ENCODE measurements at places on chromosomes 4 and X.

- no peak for DNase-seq
Observed at GRCh38 chr4:139866276-139866962, 200.8 kb downstream of the MGST2 start.

GRCh38 chrX:74602142-74602541, 12.3 kb downstream of the RLIM start:
- DNase-seq: no peak

- DNase-seq: no peak
Observed at GRCh38 chr4:181418496-181418895, 824.7 kb upstream of the TENM3 start.

GRCh38 chr4:134537701-134538100, 336.1 kb upstream of the PABPC4L start:
- no peak for DNase-seq

DNA sequence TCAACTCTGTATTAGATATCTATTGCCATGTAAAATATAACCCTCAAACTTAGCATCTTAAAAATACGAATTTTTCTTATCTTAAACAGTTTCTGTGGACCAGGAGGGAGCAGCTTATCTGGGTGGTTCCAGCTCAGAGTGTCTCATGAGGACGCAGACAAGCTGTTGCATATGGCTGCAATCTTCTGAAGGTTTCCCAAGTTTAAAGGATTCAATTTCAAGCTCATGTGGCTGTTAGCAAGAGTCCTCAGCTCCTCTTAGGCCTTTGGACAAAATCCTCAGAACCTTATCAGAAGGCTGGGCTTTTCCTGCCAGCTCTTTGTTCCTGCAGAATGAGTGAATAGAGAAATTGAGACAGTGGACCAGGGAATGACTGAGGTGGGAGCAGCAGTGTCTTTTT, 2.8 kb upstream of the CTSO start:
- no peak for DNase-seq

- no peak for DNase-seq
Observed at GRCh38 chrX:37759351-37759750, 20.5 kb upstream of the CYBB start.

- DNase-seq: no peak
Observed at GRCh38 chr4:76836860-76837562, 60.9 kb downstream of the SOWAHB start.

- DNase-seq: no peak
Observed at GRCh38 chr4:124939908-124940307, 227.4 kb upstream of the ANKRD50 start.

- no peak for DNase-seq
Observed at GRCh38 chr4:60944060-60944459, 256.1 kb upstream of the ADGRL3 start.

- DNase-seq: no peak
Observed at GRCh38 chrX:149916745-149917392, 12.5 kb upstream of the HSFX4 start.

DNA sequence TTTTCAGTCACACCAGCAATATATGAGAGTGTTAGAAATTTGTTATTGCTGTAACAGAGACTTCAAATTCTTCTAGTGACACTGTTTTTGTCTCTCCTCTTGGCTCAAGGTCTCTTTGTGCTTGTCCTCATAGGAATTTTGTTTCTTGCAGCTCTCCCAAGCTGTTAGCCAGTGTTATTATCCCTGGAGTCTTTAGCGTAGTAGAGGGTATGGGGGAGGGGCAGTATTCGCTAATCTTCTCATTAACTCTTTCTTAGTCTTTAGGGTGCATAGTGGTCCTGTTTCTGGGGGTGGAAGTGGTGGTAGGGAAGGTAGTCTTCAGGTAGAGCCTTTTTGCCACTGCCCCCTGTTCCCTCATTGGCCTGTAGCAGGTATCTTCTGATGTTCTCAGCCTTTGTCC, 79.4 kb downstream of the JADE3 start:
- no peak for DNase-seq

DNA sequence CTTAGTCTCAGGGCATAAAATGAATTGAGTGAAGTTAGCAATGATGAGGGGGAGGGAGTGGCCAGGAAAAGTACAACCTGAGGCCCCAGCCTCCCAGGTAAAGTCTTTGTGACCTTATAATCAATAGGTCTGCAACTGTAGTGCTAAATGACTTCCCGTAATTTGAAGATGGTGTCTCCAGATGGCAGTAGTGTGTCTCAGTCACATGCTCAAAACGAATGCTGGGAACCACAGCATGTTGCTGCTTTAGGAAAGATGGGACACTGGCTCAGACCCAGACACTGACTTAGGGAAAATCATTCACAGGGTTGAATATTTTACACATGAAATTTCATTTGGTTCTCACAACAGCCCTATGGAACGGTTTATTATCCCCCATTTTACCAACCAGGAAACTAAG, 10.3 kb downstream of the SRPX2 start:
- DNase-seq: no peak

DNA sequence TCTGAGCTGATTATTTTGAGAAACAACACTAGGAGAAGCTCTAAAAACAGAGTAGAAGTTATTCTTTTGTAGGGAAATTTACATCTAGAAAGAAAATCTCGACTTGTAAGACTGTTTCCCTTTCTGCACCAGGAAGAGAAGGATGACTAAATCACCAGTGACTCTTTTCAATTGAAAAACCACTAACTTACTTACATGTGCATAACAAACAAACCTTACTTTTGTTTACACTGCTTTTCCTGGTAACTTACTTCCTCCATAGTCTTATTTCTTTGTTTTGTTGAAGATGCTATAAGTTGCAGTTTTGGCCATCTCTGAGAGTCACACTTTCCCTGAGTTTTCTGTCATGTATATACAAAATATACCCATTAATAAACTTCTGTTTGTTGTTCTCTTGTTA, 293.6 kb upstream of the FAT4 start:
- DNase-seq: no peak

DNA sequence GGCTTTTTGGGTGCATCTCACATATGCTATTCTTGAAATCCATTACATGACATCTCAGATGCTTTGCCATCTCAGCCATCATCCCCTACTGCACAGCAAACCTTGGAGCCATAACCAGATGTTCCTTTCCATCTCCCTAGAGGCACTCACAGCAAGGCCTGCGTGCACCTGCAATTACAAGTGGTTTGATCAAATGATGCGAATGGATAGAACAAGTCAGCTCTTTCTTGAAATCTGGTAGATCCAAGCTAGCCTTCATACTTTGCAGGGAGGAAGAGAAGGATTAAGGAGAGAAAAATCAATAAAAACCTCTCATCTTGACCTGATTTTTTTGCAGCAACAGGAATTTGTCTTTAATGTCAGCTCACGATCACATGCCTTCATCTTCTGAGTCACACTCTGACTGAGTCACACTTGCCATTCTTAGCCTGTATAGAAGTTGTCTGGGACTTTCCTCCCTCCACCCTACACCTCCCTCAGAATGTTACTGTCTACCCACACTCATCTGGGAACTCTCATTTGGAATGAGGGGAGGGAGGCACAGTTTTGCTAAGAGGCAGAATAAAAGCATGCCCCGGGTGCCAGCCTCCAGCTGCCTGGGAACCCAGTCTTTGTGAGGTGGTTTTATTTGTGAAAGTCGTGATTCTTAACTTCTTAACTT, 11.9 kb upstream of the TRIML1 start:
- no peak for DNase-seq

DNA sequence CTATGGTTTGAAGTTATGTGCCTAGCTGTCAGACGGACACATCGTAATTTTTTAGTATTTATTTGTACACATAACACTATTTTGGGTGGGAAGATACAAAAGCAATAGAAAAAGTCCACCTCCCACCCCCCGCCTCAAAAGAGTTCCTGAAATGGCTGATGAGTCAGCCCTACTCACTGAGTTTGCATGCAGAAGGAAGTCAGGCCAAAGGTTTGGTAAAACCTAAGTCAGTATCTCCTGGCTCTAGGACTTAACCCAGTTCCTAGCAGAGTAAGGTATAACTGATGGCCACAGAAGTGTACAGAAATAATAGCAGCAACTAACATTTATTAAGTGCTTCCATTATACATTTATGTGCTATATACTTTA, 2.9 kb upstream of the KLHL2 start:
- DNase-seq: peak; percentile 38

GRCh38 chr4:68954126-68954525, 2.5 kb upstream of the UGT2A3 start:
- DNase-seq: no peak

DNA sequence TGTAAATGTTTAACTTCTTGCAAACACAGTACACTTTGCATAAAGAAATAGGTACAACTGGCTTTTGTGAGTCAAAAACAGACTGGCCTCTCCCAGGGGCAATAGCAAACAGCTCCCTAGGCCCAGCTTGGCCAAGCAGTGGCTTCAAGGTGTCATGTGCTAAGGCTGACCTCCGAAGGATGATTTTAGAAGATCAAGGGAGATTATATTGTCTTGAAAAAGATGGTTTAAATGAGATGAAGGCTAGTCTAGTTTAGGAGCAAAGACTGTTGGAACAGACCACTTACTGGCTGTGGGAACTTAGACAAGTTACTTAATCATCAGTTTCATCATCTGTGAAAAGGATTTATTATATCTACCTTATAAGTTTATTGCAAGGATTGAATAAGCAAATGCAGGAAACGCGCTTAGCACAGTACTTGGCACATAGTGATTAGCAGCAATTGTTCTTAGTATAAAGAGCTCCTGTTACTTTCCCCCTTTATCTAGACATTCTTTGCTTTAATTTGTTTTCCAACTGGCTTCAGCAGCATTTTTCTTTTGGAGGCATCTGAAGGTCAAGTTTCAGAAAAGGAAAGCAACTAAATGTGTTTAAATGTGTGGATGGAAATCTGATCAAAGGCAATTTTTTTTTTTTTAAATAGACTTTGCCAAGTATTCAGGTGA, 17.2 kb downstream of the ANXA3 start:
- DNase-seq: no peak

GRCh38 chr4:79385641-79386040, 22.4 kb downstream of the GK2 start:
- no peak for DNase-seq

GRCh38 chr4:29756966-29757365, 963.2 kb upstream of the PCDH7 start:
- DNase-seq: no peak

DNA sequence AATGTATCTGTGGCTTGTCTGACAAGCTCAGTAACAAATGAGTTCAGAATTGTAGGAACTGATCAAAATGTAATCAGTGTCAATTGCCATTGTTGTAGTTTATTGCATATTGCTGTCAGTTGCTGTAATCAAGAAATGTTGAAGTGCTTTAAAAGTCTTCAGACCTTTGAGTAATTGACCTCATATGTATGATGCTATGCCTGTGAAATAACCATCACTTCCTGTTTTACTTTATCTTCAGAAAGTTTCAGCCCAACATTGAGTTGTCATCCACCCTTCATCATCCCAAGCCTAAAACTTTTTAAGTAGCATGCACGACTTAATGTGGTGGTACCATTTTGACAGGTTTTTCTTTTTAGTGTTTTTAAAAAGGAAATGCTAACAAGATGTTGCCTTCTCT, 212.4 kb downstream of the ARHGAP10 start:
- DNase-seq: no peak

GRCh38 chr4:187478292-187479140, 517.1 kb upstream of the ZFP42 start:
- DNase-seq: no peak

DNA sequence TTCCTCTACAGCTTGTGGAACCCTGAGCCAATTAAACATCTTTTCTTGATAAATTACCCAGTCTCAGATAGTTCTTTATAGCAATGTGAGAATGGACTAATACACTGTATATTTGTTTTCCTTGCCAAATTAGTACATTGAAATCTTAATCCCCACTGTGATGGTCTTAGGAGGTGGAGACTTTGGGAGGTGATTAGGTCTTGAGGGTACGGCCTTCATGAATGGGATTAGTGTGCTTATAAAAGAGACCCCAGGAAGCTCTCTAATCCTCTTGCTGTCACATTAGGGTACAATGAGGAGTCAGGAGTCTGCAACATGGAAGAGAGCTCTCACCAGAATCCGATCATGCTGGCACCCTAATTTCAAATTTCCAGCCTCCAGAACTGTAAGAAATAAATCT, 86.6 kb downstream of the TIGD2 start:
- DNase-seq: no peak

- DNase-seq: peak; percentile 42
Observed at GRCh38 chr4:174279433-174280155, 3.9 kb downstream of the FBXO8 start.

GRCh38 chrX:123173833-123174232, 10.2 kb upstream of the GRIA3 start:
- DNase-seq: no peak

DNA sequence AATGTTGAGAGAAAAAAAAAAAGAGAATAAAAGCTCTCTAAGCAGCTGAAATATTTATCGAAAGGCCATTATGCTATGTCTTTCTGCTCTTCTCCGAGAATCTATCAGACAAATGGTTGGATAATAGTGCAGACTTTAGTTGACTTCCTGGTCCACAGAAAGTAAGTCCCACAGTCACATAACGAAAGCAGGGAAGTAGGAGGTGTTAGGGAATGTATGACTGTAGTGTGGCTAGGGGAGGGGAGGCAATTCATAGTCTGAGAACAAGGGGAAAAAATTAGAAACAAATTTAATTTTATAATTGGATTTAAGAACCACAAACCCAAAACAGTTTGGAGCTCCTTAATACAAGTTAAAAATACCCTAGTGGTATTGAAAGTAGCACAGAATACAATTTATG, 79.7 kb upstream of the VEGFC start:
- no peak for DNase-seq

GRCh38 chr4:101977076-101977475, 186.5 kb downstream of the BANK1 start:
- no peak for DNase-seq

GRCh38 chrX:108735679-108736508, 469 bp downstream of the IRS4 start:
- DNase-seq: no peak

- no peak for DNase-seq
Observed at GRCh38 chr4:26367811-26368210, 47.0 kb downstream of the RBPJ start.

DNA sequence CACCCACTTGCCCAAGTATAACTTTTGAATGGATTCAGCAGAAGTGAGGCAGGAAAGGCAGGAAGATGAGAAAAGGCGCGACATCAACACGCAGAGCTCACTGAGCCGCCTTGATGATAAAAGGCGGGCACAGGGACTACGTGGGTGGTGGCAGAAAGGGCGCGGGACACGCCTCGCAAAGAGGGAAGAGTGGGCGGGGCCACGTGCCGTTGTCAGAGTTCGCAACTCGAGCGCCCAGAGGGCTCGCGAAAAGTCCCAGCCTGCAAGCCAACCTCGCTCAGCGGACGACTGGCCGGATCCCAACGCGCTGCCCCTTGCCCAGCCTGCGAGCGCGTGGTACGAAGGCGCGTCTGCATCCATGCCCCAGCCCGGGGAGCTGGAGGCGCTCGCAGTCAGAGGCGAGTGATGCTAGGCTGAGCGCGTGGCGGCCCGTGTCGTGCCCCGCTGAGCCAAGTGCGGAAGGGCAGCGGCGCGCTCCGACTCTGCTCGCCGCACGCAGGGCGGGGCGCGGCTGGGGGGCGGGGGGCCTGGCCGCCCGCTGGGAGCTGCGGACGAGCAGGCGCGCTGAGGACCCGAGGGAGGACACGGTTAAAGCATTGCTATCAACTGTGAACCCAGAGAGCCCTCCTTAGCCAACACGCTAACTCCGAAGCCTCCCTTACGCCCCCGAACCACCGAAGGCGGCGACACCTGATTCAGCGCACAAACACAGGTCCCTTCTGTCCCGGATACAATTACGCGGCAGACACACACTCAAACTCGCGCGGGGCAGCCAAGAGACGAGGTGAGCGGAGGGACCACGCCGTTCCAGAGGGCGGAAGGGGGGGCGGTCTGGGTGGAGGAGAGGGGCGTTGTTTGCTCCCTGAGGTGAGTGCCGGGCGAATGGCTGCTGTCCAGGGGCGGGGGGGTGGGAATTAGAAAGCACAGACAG, at the start of gene UGT8:
Gene UGT8 (plus strand): TSS at position 617 of the 931 bp plus-strand sequence. CDS start 24,074 bp downstream, outside the sequence.
- DNase-seq: no peak

- DNase-seq: no peak
Observed at GRCh38 chr4:110853242-110853641, 230.4 kb upstream of the PITX2 start.
